ENCODE measurements at places on chromosomes 1 and 21.
A peak's percentile ranks its signal among the peaks of the same experiment; 100 is the strongest.

GRCh38 chr1:1345384-1345783, 3.8 kb downstream of the DVL1 start:
- DNase-seq, result peak; percentile 91

DNA sequence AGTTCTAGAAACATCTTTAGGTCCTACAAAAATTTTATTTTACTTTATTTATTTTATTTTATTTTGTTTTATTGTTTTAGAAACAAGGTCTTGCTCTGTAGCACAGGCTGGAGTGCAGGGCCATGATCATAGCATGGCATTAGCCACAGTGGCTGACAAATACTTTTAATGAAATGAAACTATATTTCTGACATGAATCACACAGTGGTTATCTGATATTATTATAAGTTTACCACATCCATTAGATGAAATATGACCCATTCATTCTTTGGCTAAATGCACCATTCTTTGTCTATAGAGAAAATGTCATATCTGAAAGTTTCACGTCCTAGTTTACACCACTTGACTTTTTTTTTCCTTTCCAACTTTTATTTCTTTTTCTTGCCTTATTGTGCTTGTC, 613.4 kb upstream of the ADAMTS5 start:
- no peak for DNase-seq

DNA sequence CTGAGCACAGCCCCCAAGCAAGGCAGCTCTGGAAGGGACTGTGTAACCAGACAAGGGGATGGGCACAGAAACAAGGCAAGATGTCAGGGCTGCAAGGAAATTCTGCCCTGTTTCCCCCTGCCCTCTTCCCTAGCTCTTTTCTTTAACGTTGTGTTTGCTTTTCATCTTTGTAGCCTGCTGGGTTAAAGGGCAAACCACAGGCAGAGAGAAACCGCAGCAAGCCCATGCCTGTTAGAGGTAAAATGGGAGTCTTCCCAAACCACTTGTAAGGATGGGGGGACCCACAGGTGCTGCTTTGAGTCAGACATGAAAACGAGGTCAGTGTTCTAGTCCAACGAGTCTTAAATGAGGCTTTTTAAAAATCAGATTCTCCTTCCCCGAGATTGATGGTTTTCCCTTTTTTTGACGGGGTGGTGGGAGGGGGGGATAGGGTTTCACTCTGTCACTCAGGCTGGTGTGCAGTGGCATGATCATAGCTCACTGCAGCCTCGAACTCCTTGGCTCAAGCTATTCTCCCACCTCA, 13.3 kb downstream of the TGFBR3 start:
- DNase-seq, result no peak

DNA sequence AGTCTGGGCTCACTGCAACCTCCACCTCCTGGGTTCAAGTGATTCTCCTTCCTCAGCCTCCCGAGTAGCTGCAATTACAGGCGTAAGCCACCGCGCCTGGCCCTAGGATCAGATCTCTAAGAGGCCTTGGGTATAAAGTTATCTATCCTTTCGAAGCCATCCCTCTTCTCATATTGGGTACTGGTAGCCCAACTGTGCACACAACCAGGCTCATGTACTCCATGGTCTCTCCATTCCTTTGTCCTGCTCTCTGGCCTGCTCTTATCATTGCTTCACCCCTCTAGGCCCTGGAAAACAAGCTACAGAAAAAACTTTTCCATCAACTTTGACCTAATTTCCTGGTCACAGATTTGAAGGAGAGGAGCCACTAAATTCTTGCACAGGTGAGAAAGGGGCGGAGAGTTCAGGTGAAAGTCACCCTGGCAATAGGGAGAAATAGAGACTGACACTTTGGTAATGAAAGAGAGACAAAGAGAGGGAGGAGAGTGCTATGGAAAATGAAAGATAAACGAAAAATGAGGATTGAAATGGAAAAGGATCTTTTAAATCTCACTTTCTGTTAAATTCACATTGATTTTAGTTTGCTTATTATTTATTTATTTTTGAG, 6.0 kb downstream of the TXNIP start:
- DNase-seq, result no peak

- DNase-seq, result no peak
Observed at GRCh38 chr1:102535829-102536505, 539.2 kb upstream of the OLFM3 start.

GRCh38 chr1:48869116-48869893, 92.6 kb upstream of the BEND5 start:
- DNase-seq, result no peak

GRCh38 chr1:41341365-41341683, 19.9 kb upstream of the FOXO6 start:
- no peak for DNase-seq

- DNase-seq, result no peak
Observed at GRCh38 chr1:66787641-66788040, 13.4 kb downstream of the INSL5 start.

DNA sequence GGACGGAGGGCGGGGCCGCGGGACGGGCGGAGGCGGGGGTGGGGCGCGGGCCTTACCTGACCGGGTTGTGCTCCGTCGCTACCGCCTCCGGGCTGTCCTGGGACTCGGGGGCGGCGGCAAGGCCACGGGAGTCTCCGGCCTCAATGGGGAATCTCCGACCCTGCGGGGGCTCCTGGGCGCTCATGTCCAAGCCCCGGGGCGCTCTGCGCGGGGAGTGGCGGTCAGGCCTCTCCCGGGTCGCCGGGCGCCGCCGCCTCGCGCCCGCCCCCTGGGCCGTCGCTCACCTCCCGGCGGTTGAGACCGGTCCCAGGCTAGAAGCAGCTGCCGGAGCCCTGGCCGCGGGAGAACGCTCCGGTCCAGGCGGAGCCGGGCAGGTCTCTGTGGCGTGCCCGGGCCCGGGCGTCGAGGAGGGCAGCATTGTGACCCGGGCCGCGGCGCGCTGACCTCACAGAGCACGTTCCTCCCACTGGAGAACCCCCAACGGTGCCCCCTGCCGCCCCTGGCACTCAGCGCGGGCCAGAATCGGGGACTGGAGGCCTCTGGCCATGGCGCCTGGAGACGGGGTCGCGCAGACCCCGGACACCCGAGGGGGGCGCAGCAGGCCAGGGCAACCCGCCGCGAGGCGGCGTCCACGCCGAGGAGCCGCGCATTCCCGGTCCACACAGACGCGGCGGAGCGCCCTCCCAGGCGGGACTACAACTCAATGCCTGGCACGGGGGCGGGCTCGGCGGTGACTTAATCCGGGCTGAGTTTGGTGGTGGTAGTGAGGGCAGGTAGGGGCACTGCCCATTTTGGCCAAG, 411 bp downstream of the FAM229A start:
- DNase-seq, result no peak

- no peak for DNase-seq
Observed at GRCh38 chr1:64135462-64136223, 67.8 kb upstream of the UBE2U start.

DNA sequence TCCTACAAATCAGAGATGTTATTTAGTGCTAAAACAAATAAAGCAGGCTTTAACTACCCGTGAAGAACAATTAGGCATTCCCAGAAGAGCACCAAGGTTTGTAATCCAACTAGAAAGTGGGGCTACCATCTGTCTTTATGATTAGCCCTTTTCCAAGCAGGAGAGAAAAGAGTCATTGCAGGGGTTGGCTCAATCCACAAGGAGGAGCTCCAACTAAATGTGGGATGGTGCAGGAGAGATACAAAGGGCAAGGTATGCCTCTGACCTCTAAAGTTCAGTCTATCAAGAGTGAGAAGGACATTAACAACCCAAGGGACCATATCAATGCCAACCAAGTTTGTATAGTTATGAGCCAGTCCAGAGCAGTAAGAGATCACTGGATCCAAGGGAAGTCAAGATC, 382.7 kb upstream of the DUSP10 start:
- no peak for DNase-seq

DNA sequence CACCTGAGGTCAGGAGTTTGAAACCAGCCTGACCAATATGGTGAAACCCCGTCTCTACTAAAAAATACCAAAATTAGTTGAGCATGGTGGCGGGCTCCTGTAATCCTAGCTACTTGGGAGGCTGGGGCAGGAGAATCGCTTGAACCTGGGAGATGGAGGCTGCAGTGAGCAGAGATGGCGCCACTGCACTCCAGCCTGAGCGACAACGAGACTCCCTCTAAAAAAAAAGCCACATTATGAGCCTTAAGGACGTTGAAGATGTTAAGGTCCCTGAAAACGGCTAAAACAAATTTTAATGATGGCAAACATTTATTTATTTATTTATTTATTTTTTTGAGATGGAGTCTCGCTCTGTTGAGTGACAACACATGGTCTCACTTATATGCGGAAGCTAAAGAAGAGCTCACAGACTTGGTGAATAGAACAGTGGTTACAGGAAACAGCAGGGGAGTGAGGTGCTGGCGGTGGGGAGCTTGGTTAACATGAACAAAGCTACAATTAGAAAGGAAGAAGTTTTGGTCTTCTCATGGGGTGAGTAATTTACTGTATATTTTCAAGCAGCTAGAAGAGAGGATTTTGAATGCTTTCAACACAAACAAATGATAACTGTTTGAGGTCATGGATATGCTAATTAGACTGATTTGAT, 47.1 kb downstream of the TCP10L start:
- DNase-seq, result no peak

- DNase-seq, result no peak
Observed at GRCh38 chr1:177914603-177915002, 55.3 kb downstream of the SEC16B start.

DNA sequence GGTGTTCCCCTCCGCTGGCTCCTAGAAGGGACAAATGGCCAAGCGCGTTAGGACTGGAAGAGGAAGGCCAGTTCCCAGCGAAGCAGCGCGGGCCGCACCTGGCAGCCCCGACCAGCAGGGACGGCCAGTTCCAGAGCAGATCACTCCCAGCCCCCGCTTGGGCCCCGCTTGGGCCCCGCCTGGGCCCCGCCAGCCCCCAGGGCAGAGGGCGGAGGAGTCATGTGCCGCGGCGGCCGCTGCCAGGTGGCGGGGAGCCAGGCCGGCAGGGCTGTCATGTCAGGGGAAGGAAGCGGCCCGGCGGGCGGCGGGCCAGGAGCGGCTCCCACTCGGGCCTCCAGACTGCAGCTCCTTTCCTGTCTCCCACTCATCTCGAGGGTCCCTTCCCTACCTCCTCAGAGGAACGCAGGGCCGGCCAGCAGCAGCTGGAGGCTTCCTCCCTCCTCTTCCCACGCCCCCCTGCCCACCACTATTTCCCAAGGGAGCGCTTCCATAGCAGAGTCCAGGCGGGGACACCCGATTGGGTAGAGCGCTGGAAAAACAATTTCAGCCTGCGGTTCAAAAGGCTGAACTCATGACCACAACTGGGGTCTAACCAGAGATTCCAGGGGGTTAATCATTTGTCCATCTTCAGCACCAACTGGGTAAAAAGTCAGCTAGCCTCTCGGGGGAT, 16.5 kb downstream of the ZNF697 start:
- no peak for DNase-seq

- DNase-seq, result peak; percentile 93
Observed at GRCh38 chr1:1358433-1359271, at the start of gene MXRA8. MXRA8 (minus strand) TSS chr1:1358555; CDS start chr1:1358504, 51 bp downstream.

DNA sequence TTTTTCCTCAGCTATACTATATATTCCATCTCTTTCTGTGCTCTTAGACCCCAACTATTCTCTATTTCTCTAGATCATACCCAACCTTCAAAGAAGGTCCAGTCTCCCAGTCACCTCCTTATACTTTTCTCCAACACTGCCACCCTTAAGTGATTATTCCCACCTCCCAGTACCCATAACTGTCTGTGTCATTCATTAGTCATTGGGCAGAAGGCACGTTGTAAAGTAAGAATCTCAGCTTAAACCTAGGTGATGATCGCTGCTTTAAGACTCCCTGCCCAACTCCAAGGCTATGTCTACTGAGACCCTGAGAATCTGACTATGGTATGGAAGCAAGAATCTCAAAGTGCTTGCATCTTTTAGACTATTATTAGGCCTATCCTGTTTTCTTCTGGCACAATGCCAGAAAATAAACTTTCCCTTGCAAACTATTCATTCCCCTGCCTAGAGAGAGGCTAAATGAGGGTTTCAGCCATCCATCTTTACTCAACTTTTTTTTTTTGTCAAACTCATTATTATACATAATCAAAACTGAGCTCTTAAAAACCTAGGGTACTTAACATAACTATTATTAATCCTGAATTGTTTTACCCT, 174.3 kb upstream of the DPT start:
- DNase-seq, result no peak

DNA sequence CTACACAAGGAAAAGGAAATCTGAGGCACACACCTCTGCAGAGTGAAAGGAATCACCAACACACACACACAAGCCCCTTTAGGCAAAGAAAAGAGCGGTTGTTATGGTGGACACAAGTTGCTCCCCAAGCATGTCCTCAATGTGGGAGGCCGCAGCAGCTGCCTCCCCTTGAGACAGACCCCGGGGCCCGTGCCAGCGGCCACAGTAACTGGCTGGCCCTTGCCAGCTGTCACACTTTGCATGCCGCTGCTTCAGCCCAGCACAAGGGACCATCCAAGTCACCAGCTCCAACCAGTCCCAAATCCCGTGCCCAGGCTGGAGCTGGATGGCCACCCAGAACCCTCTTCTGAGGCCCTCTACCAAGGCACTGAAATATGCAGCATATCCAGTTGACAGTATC, 2.9 kb upstream of the OLIG1 start:
- no peak for DNase-seq

DNA sequence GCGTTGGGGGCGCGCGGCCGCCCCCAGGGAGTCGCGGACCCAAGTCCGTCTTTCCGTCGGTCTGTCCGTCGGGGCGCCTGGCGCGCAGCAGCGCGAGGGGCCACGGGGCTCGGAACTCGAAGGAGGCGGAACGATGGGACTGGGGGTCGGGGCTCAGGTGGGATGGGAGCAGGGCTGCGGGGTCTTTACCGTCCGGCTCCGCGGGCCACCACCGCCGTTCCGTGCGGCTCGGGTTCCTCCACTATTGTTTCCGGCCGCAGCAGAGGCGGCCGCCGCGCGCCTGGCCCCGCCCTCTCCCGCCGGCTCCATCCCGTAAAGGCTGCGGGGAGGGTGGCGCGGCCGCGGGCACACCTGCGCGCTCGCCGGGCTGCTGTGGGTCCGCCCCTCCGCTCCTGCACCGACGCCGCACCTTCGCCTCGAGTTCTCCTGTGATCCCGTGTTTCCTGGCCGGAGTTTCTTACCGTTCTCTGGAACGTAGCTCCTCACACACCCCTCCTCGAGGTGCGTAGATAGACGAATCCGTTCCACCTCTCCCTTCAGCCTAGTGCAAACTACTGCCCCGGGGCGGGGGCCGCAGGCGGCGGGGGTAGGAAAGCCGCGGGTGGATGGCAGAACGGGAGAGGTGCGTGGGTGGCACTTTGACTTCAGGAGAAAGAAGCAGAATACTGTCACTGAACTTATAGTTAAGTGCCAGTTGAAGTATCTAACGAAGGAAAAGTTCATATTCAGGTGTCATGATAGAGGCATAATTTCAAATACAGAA, at the start of gene C21orf91:
Gene C21orf91, minus strand, starts transcription at position 243 of the 763 bp plus-strand sequence. CDS start 1,038 bp downstream, outside the sequence.
- peak; percentile 91 for DNase-seq

GRCh38 chr1:184826001-184826400, 71.3 kb upstream of the EDEM3 start:
- DNase-seq, result no peak
